ENCODE measurements at places on chromosomes 3 and 15.
A peak's percentile ranks its signal among the peaks of the same experiment; 100 is the strongest.

GRCh38 chr3:147582642-147583041 lies 173.5 kb downstream of the ZIC1 start:
- no peak for DNase-seq

- peak; percentile 35 for DNase-seq
These were observed 33.2 kb upstream of the ACP3 start for GRCh38 chr3:132283916-132284405.

GRCh38 chr3:76765511-76765910 lies 274.4 kb upstream of the ROBO2 start:
- DNase-seq: no peak

GRCh38 chr15:76289582-76289981 lies 21.7 kb downstream of the ETFA start:
- DNase-seq: no peak

GRCh38 chr15:28021281-28022039 lies 77.7 kb downstream of the OCA2 start:
- DNase-seq: no peak

GRCh38 chr3:13051581-13051980 lies 21.6 kb downstream of the IQSEC1 start:
- no peak for DNase-seq

- no peak for DNase-seq
These were observed 45.1 kb downstream of the KPNA1 start for GRCh38 chr3:122469659-122470058.

DNA sequence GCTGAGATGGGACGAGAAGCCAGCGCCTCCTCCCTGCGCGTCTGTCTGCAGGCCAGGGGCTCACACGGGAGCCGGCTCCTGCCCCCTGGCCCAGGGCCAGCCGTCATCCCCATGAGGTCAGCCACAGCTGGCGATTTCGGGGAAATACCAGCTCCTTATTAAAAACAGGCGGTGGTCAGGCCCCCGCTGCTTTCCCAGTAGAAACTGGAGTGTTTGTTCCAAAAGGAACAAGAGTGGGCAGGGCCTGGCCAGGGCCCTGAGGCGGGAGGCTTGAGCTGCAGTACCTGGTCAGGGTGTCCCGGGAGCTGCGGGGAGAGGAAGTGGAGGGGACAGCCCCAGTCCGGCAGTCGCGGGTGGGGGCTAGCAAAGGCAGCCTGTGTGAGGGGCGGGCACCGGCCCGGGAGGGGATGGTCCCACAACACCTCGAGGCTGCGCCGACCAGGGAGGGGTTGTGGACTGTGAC lies 17.8 kb downstream of the MYL3 start:
- peak; percentile 71 for DNase-seq

- no peak for DNase-seq
These were observed 33.6 kb downstream of the CD276 start for GRCh38 chr15:73717802-73718201.

DNA sequence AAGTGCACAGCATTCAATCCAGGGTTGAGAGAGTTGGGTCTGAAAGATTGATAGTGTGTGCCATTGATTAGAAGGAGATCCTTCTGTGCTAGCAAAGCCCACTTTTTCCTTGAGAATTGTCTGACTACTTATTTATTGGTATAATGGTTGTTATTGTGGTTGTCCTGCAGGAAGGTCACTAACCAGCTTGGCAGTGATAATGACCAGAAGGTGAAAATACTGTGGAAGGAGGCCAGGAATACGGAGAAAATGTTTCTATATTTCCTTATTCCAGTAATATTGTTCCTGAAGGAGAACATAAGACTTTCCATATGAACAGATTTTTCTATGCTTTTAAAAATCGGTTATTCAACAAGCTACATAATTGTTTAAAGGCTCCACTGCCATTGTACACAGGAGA lies 115.8 kb upstream of the CTDSPL start:
- no peak for DNase-seq

- peak; percentile 87 for DNase-seq
These were observed at the start of gene CLPX for GRCh38 chr15:65184868-65185717. CLPX (minus strand) TSS chr15:65185342; CDS start chr15:65185153, 189 bp downstream.

- DNase-seq: peak; percentile 25
These were observed 17.8 kb downstream of the UBXN7 start for GRCh38 chr3:196414469-196414868.

- DNase-seq: no peak
These were observed 48.5 kb upstream of the RASGRP1 start for GRCh38 chr15:38613085-38613484.

DNA sequence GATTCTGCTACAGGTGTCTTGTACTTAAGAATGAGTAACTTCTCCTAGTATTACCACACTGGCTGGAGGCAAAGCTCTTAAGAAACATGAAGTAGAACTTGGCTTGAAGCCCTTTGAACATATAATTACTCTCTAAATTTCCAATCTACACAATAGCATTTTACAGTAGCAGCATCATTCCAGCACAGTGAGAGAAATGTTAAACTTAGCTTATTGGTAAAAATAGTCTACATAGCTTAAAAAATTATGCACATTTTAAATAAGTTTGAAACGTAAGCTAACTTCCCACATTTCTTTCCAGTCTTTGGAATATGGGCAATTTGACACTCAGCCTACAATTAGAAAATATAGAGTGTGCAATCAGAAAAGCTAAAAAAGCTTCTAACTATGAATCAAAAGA lies 32.8 kb upstream of the TOP2B start:
- DNase-seq: no peak

DNA sequence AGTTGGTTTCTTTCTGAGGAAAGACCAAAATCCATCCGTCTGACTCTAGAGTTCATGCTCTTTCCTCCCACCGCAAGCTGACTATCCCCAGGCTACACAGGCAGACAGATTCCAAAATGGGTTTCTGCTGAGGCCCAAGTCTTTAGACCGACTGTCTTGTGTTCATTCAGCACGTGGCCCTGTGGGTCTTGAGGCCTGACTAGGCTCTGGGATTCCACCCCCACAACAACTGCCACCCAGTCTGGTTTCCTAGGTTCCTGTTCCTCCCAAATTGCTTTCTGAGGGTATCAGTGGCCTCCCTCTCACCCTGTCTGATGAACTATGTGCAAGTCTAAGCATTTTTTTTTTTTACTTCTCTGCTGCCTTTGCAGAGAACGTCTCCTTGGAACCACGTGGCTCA lies 67.7 kb downstream of the CYP19A1 start:
- DNase-seq: peak; percentile 72

DNA sequence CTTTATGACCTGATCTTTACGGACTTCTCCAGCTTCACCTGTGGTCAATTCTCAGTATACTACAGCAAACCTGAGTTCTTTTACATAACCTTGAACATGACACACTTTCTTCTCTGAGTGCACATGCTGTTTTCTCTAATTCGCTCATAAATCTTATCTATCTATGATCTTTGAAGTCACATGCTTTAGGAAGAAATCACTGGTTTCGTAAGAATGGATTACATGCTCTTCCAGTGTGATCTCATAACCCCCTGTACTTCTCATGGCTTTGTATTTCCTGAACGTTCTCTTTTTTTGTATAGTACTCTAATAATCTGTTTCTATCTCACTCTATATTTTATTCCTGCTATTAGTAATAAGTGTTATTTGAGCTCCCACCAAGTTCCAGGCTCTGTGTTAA lies 1165.2 kb downstream of the TBL1XR1 start:
- DNase-seq: no peak

DNA sequence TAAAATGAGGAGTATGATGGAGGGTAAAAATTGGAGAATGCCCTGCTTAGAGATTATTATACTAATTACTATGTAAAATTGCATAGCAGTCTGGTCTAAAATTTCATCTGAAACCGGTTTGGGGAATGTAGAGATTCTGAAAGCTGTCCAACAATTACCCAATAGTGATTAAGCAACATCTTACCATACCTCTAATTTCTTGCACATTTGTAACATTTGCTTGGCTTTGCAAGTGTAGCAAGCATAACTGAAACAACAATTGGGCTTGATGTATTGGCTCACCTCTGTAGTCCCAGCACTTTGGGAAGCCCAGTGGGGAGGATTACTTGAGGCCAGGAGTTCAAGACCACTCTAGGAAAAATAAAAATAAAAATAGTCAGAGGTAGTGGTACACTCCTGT lies 17.4 kb downstream of the AADACL2 start:
- DNase-seq: no peak

DNA sequence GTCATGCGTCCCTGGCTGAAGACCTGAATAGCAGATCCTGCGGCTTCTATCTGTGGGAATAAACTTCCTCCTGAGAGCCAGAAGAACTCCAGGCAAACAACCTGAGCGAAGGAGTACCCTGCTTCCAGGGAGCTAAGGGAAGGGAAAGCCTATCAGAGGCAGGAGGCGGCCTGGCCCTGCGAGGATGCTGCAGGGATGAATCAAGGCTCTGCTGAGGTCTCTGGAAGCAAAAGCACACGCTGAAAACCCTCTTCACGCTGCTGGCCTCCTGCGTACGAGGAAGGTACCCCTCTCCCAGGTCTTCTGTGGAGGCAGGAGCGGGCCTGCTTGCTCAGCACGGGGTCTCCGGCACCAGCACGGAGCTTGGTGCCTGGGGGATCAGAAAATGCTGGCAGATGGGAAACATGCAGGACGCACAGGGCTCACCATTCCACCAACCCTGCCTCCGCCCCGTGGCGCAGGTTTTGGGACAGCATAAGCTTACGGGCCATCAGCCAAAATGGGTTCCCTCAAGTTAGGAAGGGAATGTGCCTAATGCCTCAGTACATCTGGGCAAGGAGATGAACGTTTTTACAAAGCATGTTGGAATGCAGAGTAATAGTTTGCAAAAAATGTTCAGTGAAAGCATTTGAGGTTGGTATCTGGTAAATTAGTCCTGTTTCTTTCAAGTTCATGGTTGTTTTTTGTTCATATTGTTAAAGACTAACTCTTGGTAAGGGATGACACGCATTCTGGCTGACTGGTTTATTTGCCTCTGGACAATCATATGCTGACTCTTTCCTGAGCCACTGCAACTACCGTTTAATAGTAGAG lies 72.3 kb downstream of the CHSY1 start:
- DNase-seq: no peak

DNA sequence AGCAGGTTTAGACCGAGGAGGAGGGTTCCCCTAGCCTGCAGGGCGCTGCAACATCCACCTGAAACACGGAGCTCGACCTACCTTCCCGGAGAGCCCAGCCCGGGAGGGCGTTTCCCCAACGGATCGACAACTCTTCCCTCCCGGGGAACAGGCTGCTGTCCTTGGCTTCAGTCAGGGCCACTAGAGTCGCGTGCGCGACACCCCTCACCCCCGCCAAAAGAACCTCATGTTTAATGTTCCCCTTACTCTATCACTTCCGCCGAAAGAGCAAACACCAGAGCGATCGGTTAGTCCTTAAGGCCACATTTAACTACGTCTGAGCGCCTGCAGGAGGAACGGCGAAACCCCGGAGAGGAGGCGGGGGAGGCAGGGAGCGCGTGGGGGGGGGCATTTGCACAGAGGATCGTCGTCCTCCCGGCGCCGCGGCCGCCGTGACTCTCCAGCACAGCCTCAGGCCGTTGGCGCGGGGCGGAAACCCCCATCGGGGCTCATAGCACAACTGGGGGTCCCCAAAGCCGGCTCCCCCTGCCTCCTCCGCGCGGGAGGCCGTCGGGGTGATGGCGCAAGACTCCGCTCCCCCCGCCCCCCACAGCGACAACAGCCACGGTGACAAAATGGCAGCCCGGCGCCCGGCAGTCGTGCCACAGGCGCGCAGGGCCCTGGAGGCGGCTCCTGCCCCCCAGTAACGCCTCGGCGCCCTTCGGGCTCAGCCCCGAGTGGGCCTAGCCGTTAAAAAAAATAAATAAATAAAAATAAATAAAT lies 3.2 kb downstream of the ANP32A start:
- DNase-seq: peak; percentile 74

GRCh38 chr15:49758456-49758855 lies 137.6 kb downstream of the DTWD1 start:
- DNase-seq: no peak

GRCh38 chr3:135260025-135260424 lies 465.0 kb downstream of the EPHB1 start:
- no peak for DNase-seq

GRCh38 chr3:172869368-172869771 lies 118.8 kb downstream of the ECT2 start:
- DNase-seq: no peak

- peak; percentile 84 for DNase-seq
These were observed at the start of gene LRRK1 for GRCh38 chr15:100918690-100919480. LRRK1 (plus strand) TSS chr15:100919357; CDS start chr15:100924633, 5,276 bp downstream.

- peak; percentile 93 for DNase-seq
These were observed 990 bp upstream of the CLDN1 start for GRCh38 chr3:190323246-190323626.

DNA sequence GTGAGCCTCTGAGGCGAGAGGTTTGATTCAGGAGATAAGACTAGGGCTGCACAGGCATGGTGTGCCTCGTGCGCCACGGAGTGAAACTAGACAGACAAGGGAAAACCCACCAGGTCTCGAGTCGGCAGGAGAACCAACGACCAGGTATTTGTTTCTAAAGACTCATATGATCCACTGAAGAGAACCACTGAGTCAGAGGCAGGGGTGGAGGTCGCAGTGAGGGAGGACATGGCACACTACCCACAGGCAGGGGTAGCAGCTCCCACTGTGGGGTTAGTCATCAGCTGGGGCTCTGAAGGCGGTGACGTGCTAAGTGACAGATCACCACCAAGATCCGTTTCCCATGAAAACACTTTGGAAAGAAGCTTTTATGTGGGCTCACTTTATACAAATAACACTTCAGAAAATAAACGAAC lies 45.7 kb downstream of the CHSY1 start:
- peak; percentile 86 for DNase-seq

- DNase-seq: no peak
These were observed 7.1 kb upstream of the ACAD9 start for GRCh38 chr3:128872282-128872681.

- no peak for DNase-seq
These were observed 355.6 kb upstream of the THRB start for GRCh38 chr3:24850245-24850644.

DNA sequence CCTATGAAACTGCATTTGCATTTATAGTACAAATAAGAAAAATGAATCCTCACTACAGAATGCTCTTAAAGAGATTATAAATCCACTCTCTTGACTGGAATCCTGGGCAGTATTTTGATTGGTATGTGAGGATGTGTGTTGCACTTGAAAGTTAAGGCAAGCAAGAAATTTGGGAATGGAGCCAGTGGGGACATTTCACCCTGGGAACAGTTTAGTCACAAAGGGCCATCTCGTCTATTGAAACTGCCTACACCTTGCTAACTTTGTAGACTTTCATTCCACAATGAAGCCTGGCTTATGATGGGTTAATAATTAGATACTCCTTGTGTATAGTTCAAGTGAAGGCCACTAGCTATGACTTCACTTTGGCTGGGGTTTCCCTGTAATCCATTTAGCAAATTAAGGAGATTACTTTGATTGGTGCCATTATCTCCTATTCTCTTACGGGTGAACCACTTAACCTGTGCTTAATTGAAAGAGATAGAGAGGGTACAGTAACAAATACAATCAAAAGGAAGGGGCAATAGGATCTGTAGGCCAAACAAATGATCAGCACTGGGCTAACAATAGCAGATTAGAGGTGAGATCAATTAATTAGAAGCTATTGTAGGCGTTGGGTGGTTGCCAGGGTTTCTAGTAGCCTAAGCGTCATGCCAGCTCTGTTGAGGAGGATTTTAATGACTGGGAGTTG lies 146.9 kb upstream of the RARB start:
- no peak for DNase-seq

GRCh38 chr3:149381173-149382100 lies 4.0 kb upstream of the TM4SF1 start:
- no peak for DNase-seq

GRCh38 chr3:195150181-195151118 lies 120.5 kb downstream of the XXYLT1 start:
- peak; percentile 77 for DNase-seq
